ENCODE measurements at places on chromosomes 4 and X.

DNA sequence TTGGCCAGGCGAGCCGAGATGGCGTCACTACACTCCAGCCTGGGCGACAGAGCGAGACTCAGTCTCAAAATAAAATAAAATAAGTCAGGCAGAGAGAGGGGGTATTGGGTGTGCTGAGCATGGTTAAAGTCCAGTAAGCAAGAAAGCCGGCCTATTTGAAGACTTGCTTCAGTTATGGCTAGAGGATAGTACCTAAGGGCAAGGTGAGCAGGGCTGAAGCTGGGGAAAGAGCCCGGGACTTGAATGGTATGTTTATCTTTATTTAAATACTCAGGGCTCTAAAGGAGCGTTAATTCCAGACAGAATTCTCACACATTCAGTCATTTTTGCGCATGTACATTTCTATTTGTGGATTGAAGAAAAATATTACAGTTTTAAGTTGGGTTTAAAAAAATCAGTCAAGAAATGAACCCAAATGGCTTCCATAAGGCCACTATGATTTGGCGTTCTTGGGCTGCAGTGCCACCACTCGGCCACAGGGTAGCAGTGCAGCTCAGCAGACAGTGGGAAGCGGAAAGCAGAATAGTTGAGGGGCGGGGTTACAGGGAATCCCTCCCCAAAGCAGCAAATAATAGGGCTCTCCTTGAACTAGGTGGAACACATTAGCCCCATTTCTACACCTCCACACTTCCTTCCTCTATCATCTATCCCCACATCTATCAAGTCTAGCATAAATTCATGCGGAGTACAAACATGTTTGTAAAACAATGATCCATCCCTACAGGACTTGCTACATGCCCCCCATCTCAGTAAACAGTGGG lies 37.2 kb upstream of the SH3D19 start:
- peak; percentile 58 for DNase-seq

- no peak for DNase-seq
Measured at GRCh38 chrX:112820364-112821268, 20.0 kb downstream of the AMOT start.

- DNase-seq: no peak
Measured at GRCh38 chr4:186702940-186703339, 20.7 kb downstream of the FAT1 start.

DNA sequence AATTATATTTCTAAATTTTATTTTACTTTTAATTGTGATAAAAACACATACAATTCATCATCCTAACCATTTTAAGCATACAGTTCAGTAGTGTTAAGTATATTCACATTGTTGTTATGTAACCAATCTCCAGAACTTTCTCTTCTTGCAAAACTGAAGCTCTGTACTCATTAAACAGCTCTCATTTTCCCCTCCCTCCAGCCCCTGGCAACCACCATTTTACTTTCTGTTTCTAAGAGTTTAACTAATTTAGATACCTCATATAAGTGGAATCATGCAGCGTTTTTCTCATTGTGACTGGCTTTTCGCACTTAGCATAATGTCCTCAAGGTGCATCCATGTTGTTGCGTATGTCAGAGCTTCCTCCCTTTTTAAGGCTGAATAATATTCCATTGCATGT lies 46.7 kb upstream of the NDP start:
- no peak for DNase-seq

DNA sequence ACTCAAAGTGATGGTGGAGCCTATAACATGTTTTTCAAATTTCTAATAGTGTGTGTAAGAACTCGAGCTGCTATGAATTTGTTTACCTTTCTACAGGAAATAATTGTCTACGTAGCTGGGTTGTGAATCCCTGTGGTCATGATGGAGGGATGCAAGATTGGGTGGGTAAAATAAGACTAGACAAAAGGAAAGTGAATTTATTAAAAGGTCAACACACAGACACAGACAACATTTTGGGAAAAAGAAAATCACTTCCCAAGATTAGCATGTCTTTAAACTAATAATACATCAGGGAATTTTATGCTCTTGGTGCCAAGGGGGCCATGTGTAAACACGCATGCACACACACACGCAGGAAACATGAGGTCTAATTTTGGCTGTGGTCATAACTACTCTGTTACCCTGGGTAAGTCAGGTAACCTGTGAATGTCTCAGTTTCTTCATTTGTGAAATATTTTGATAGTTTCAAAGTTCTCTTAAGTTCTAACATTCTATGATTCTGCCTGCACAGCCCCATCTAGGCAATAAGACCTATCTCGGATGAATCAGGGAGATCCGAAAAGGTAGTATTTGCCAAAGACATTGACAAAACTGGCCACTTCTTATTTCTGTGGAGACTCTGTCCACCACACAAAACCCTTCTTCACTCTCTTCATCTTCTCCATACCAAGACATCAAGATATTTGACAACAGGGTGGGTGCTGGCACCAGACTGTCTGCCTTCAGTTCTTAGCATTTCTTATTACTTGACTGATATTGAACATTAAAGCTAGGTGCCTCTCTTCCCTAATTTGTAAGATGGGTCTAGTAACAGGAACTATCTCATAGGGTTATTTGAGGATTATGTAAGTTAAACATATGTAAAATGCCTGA lies 1.6 kb upstream of the UNC5C start:
- DNase-seq: no peak

- DNase-seq: no peak
Measured at GRCh38 chrX:11756354-11757318, 1.4 kb upstream of the MSL3 start.

DNA sequence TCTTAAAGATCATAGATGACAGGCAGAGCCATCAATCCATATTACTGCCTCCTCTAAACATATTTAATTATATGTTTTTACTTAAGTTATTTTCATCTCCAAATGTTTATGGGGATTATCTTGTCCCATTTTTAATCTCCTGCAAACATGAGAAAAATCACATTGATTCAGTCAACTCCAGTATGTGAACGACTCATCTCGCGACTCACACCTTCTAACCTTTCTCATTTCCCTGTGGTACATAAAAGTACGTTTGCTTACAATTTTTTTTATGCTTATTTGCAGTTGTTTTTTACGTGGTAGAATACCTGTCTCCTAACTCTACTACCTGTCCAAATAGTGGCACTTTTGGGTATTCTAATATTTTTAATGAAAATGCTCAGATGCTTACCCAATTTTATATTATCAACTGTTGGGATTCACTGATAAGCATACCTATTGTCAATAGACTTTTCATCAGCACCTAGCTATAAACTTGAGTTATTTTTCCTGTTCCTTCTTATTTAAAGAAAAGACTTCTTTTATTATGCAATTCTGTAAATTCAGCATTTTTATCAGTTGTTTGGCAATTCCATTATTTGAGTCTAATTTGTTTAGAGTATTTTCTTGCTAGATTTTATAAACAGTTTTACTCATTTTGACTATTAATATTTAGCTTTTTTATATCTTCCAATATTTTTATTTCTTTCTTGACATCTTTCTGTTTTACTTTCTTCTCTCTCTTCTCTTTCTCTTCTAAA lies 276.6 kb downstream of the ANK2 start:
- no peak for DNase-seq

DNA sequence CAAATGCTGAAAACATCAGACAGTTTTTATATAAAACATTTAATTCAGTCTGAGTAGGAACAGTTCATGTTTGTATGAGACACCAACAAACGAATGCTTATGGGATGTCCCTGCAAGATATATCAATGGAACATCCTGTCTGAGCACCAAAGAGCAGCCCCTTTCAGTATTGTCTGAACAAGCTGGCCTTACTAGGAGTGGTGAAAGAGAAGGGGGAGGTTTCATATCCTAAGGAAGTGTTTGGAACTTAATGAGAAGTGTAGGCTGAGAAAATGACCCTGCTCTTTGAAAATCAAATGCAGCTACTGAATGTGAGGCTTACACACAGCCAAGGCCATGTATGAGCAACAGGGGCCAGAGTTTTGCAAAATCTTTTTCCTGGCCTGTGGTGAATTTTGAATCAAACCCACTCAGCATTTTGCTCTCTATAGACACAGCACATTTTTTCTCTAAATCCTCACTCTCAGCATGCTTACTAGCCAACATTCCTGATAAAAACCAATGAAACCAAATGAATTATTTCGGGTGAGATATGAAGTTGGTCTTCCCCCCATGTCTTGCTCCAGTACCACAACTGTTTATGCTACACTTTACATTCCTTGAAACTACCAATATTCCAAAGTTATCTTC lies 119.4 kb downstream of the LUZP4 start:
- DNase-seq: no peak

- no peak for DNase-seq
Measured at GRCh38 chrX:69179380-69179911, 14.2 kb upstream of the PJA1 start.

DNA sequence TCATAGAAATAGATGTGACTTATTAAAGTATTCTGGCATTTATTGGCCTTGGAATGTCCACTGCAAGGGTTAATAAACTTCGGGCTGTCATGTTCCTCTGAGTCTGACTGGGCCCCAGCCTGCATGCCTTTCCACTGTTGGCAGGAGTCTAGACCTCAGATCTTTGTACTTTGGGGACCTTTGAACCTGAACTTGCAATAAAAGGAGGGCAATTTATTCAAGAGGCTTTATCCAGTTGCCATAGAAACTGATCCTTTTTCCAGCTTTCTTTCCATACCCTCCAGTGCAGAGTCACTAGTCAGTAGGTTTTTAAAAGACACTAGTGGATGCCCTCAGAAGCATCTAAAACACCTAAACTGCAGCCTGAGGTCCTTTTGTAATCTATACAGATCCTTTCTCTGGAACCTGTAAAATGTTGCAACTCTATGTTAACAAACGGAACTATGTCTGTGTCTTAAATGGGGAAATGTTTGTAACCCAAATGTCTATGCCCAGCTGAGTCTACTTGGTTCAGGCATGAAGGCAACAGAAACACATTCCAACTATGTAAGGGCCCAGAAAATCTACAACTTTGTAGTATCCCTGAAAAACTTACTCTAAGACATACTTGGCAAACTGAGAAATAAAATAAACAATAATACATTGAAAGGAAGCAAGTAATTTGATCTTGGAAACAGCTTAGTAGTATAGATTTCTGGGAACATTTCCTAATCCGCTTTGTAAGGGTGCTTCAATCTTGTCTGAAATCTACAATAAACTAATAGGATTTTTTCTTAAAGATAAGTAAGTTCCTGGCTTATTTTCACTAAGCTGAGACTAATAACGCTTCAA lies 41.5 kb downstream of the SOWAHB start:
- no peak for DNase-seq

DNA sequence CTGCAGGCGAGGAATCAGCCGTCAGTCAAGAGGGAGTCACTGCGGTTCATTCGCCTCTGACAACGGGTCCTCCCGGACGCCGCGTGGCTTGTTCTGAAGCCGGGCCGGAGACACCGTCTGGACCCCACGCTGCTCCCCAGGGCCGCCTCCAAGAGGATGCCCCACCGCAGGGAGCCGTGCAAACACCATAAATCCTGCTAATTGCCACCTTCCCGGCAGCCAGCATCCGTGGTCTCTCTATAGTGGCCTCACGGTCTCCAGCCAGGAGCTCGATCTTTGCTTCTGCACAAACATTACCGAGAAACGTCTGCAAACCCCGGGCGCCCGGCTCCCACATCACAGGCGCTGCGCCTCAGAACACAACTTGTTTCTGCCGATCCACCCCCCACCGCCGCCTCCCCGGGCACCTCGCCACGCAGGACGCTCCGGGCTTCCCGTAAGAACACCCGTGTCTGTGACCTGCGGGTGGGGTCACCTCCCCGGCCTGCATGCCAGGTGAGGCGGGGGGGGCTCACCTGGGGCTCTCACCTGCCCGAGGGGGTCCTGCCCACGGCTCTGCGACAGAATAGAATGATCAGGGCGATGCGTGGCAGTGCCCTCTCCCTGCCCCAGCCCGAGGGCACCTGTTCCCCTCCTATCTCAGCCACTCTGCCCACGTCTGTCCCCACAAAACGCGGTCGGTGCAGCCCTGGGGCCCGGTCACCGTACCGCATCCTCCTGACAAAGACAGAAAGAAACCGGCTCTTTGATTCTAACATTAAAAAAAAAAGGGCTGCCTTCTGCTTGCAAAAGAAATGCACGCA lies 32.4 kb upstream of the PPP2R3B start:
- no peak for DNase-seq

DNA sequence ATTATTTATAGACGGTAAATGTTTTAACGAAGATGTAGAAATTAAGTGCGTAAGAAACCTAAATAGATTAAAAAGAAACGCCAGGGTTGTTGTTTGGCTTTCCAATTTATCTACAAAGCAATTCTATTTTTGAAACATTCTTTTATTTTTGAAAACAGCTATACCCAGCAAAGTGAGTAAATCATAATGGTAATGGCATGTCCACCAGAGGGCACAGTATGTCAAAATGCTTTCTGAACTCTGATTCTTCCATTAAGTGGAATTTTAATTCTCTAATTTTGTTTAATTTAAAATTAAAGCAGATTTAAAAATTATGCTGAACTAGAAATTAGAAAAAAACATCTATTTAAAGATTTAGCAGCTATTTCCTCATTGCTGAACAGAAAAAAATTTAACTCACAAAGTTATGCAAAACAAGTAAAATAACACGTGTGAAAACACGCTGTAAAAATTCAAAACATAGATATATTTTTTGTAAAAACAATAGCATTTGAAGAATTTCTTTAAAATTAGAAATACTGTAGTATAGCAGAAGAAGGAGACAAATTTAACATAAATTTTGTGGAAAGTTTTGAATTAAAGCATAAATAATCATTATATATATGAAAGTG lies 26.5 kb downstream of the RASSF6 start:
- DNase-seq: no peak

DNA sequence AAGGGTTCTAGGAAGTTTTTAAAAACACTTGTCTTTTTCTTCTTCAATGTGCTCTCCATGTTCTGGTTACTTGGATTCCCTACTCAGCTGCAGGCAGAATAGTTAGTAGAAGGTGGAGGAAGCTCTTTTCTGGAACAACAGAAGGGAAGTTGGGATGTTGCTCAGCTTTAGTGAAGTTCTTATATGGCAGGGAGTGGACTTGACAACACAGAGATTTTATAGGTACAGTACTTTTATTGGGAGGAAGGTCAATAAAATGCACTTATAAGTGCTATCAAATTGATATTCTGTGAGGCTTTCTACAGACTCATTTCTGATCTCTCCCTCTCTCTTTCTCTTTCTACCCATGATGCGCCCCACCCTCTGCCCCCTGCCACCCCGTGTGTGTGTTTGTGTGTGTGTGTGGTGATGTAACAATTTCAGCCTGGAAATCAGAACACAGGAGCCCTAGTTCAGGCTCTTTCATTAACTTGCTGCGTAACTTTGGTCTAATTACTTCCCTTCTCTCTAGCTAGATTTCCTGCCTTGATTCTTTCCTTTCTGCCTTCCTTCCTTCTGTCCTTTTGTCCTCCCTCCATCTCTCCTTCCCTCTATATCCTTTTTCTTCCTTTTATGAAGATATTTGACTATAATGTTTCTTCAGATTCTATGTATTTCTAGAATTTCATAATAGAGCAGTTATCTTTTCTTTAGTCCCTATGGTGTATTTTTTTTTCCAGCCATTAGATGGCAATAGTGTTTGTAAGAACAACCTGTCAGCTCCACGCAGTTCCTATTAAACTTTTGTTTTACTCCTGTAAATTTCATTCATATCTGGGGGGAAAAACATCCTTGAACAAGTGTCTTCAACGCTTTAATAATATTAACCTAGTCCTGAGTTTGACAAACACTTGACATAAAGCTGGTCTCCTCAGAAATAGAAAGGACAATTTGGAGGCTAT lies 37.1 kb downstream of the HEPH start:
- DNase-seq: no peak

All from AG09319 (cell line).